ENCODE measurements at places on chromosomes 7 and 10. TPM values are rescaled to one million over a fixed set of nuclear protein-coding genes. Genes with fewer than 3 reads are reported as not detected.

CYP3A4 gene
- total RNA-seq = not detected

GPR158 gene
- total RNA-seq = 0.49 TPM

CUTC gene
- total RNA-seq = 18.3 TPM

CH25H gene
- total RNA-seq = not detected

FXYD4 gene
- total RNA-seq = not detected

C10orf71 gene
- total RNA-seq = not detected

SPDYE2B gene
- total RNA-seq = 0.16 TPM

CTAGE4 gene
- total RNA-seq = 2.9 TPM

GHRHR gene
- total RNA-seq = not detected

GRID2IP gene
- not detected for total RNA-seq

OR2A5 gene
- total RNA-seq = not detected

RARRES2 gene
- 1.4 TPM for total RNA-seq

EBF3 gene
- total RNA-seq = 14.7 TPM

LRRD1 gene
- total RNA-seq = 0.41 TPM

TCTN3 gene
- 38.3 TPM for total RNA-seq

VSTM4 gene
- total RNA-seq = 4.7 TPM

SUN1 gene
- total RNA-seq = 211 TPM

ATP6V0A4 gene
- not detected for total RNA-seq

DKK1 gene
- total RNA-seq = 123 TPM

GLI3 gene
- total RNA-seq = 7.0 TPM

RRP12 gene
- 13.0 TPM for total RNA-seq

CPEB3 gene
- 1.7 TPM for total RNA-seq

DDC gene
- total RNA-seq = not detected

CYP3A5 gene
- 1.1 TPM for total RNA-seq

CLCN1 gene
- total RNA-seq = 0.16 TPM

TRIL gene
- total RNA-seq = 6.3 TPM

KLLN gene
- total RNA-seq = 2.0 TPM

PITRM1 gene
- 110 TPM for total RNA-seq

ASAH2 gene
- total RNA-seq = 1.5 TPM

MYL10 gene
- total RNA-seq = not detected

WNT8B gene
- total RNA-seq = not detected

TSPAN15 gene
- total RNA-seq = 0.27 TPM

AZGP1 gene
- total RNA-seq = not detected

MNX1 gene
- not detected for total RNA-seq

ASZ1 gene
- not detected for total RNA-seq

TMEM209 gene
- total RNA-seq = 33.4 TPM

PIP gene
- total RNA-seq = not detected

TRIM50 gene
- not detected for total RNA-seq

MYO3A gene
- total RNA-seq = not detected

PDSS1 gene
- 9.2 TPM for total RNA-seq

CRYGN gene
- total RNA-seq = 0.16 TPM

MACC1 gene
- 0.18 TPM for total RNA-seq

PRRT4 gene
- 0.27 TPM for total RNA-seq

SEMA3C gene
- 319 TPM for total RNA-seq

PNLIPRP2 gene
- total RNA-seq = not detected

LIPJ gene
- 0.09 TPM for total RNA-seq

SERPINE1 gene
- total RNA-seq = 23.1 TPM

FGL2 gene
- 39.3 TPM for total RNA-seq

MOGAT3 gene
- total RNA-seq = not detected

SLC29A4 gene
- 0.90 TPM for total RNA-seq

LRGUK gene
- 0.82 TPM for total RNA-seq

TUBB8 gene
- total RNA-seq = not detected

All from fibroblast of the aortic adventitia (primary cell).